Activated T-cell treated with anti-CD3 and anti-CD28 coated beads for 1 hour (primary cell): ENCODE measurements at places on chromosomes 5 and 9.

DNA sequence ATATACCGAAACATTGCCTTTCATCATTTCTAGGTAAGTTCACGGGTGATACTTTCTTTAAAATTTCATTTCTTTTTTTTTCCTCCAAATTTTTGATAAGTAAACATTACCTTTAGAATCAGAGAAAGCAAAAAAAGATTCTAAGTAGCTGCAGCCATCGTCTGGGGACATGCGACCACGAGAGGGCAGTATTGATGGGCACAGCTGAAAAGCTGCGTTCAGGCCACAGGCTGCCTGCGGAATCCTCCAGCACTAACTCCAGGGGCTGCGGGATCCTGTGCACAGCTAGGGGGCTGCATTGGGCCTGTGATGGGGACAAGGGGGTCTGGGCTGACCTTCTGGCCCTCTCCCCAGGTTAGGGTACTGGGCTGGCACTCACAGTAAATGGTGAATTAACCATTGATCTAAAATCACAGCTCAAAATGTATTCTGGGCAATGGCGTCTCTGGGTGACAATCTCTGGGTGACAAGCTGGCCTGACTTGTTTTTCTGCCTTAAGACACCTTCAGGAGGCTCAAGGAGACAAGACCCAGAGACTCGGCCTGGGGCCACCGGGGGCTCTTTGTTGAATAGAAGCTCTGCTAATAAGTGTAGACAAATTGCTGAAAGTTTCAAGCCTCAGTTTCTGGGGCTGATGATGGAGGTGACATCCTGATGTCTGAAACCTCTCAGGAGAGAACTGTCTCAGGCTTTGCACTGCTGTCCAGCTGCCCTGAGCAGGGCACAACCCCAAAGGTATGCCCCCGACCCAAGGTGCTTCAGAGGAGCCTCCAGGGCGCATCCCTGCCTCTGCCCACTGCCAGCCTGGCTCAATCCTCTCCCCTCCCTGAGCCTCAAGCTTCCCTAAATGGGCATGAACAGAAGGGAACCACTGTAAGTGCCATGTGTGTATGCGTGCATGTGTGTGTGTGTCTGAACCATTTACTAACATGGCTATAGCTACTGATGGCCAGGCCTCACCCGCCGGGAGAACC is 44.3 kb upstream of the SARDH start:
- peak; percentile 61 for DNase-seq

- DNase-seq = no peak
Observed at GRCh38 chr5:45262061-45262590, 434.1 kb downstream of the HCN1 start.

DNA sequence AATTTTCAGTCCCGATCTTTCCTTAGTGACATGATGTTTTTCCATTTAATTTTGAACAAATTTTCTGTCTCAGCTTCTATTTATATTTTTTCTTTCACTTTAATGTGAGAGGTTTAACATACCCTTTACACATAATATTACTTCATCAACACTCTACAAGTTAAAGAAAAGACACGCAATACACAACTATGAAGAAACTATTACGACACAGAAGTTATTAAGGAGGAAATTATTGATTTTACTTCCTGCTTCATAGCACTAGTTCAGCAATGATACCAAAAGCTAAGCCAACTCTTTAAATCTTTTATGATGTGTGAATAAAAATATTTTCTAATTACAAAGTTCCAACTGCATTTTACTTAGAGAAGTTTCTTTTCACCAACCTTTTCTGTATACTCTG is 432.3 kb upstream of the DAB2 start:
- DNase-seq = no peak

GRCh38 chr5:133927300-133928180 is 40.9 kb downstream of the C5orf15 start:
- DNase-seq = no peak

DNA sequence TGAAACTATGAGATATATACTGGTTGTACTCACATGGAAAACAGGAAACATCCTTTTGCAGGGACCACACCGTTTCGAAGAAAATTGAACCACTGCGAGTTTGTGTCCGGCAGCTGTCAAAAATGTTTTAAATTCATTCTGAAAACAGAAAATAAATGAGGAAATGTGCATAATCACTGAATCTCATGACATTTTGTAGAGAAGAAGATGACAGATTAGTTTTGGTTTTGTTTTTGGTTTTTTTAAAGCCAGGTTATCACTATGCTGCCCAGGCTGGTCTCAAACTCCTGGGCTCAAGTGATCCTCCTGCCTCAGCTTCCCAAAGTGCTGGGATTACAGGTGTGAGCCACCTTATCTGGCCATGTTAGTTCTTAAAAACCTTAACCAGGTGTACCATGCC is 3.5 kb downstream of the TXNDC8 start:
- DNase-seq = no peak

DNA sequence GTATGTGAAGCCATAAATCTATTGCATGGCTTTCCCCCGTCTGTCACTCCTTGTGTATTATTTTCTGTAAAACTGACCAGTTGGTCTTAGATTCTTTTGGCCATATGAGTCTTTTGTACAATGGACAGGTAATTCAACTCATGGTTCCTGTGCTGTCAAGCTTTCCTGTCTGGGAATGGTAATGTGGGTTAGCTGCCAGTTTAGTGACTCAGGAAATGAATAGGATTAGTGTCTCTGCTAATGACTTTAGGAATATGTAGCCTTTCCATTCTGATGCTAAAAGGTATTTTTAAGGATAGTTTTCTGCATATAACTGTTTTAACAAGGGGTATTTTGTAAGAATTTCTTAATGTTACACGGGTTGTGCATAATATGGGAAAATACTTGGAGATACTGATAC is 182.7 kb downstream of the PBX3 start:
- no peak for DNase-seq

DNA sequence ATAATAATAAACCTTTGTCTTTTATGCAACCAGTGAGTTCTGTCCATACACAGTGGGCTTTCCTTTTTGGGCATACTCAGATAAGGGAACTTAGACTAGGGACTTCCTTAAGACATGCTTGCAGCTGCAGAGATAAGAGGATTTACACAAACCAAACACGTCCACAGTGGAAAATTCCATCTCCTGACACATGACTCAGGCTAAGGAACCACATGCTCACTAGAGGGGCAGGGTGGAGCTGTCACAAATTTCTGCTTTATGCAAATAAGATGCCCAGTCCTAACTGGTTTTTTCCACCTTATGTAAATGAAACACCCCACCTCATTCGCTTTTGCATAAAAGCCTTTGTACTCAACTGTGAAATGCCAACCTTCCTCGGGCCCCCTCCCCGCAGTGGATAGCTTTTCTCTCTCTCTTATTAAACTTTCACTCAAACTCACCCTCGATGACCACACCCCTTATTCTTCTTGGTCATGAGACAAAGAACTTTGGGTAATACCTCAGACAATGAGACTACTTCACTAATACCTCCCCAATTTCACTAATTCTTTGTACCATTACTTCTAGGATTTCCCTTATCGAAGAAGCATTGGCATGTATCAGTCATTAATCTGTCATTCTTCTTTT is 170.3 kb upstream of the FTMT start:
- DNase-seq = no peak

- no peak for DNase-seq
Observed at GRCh38 chr5:73321757-73322436, 126.7 kb downstream of the FOXD1 start.

- DNase-seq = no peak
Observed at GRCh38 chr9:72454871-72455491, 66.4 kb upstream of the TMC1 start.

- no peak for DNase-seq
Observed at GRCh38 chr5:174052636-174053035, 7.1 kb downstream of the NSG2 start.

GRCh38 chr5:5523066-5523505 is 100.6 kb downstream of the ICE1 start:
- DNase-seq = no peak

DNA sequence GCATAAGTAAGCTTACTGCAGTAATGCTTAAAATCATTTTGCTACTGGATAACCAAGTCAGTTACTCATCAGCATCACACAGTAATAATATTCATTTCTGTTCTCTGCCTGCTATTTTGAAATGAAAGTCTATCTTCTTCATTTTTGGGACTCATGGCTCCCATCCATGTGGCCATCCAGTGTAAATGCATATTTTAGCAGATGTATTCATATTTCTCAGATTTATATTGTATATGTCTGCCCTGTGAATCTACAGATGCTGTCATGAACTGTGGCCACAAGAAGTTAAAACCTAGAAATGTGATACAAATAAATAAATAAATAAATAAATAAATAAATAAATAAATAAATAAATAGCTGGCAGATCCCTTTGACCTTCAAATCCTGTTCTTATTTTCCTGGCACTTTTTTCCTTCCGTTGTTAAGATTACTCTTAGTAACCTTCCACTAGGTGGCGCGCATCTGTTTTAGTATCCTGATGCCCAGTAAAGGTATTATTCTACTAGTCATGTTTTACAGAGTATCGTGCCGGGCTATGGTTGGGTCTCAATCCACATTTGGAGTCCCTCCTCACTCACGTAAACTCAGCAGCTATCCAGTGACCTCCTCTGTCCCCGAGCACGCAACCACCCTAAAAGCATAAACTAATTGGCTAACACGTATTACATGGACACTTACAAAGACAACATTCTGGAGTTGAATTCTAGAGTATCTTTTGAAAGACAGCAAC is 79.2 kb upstream of the IL7R start:
- DNase-seq = peak; percentile 74

DNA sequence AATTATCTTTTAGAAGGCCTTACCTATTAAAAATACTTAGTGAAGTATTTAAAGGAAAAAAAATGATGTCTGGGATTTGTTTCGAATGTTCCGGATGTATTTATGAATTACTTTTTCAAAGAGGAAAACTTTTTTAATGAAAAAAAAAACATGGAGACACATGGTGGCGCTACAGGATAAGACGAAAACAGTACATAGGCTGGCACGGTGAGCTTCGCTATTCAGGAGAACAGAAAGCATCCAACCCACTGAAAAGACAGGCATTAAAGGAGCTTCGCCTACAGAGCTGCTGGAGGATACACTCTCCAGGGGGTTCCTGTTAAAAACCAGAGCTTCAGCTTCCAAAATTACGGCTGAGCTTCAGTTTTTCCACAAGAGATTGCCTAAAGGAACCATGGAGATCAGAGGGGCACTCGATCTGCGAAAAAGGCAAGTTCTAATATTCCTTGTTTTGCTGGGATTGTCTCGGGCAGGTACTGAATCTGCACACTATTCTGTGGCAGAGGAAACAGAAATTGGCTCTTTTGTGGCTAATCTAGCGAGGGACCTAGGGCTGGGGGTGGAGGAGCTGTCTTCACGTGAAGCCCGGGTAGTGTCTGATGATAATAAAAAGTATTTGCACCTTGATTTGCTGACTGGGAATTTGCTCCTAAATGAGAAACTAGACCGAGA is at the start of gene PCDHB14:
Gene PCDHB14, plus strand, starts transcription at position 232 of the 672 bp plus-strand sequence. Its CDS starts 163 bp downstream, at position 395.
- DNase-seq = no peak

DNA sequence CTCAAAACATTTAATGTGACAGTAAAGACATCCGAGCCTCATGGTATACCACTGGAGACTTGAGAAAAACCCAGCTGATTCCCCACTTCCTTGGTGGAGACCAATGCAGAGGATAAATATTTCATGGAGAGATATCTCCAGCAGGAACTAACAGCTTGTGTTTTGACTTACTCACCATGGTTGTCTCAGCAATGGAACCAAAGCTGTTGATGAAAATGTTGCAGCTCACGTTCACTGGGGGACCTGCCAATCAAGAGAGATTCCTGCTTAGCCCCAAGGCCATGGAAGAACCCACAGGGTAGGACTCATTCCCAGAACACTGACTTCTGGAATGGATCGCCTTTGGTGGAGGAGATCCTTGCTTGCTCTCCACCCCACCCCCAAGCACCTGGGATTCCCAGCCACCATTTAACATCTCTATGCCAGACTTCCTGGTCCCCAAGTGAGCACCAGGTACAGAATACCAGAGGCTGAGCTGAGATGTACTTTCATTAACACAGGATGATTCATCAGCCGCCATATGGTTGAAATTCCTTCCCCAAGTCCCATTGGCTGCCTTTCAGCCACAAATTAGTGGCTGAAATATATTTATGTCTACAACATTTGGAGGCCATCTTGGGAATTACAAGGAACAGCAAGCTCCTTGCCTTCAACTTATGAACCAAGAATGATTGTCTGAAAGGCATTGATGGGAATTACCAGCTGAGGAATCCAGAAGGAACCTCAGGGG is 37.9 kb downstream of the GLRA1 start:
- DNase-seq = no peak

DNA sequence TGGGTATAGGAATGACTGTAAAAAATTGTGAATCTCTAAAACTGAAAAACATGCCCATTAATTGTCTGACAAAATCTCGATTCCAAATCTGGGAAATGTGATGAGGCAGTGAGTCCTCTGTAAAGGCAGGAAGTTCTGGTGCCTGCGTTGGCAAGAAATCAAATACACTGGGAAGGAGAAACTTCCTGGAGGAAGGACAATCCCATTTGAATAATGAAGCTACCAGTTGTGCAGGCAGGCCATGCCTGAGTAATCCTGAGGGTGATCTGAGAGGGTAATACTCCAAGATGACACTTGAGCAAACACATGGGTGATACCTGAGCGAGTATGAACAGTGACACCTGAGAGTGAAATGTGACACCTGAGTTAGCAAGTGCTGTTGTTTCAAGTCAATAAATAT is 49.7 kb downstream of the KIF24 start:
- DNase-seq = no peak

DNA sequence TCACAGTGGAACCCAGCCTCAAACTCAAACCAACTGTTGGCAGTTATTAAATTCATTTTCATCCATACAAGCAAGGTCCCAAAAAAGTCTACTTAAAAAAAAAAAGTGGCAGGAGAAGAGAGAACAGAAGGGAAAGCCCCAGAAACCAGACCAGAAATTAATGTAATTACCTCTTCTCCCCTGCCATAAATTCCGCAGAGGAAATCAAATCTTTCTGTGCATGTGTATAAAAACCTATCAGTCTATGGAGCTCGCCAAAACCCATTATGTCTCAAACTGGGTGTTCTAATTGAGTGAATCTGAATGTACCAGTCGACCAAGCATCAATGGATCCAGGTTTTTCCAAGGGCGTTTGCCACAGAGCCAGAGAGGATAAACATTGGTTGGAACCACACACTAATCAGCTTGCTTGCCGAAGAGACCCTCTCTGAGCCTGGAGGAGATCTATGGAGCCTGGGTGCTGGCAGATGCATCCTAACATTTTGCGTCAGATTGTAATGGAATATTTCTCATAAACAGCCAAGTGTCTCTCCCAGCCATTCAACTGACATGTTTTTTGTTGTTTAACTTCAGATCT is 7.9 kb upstream of the HAND1 start:
- no peak for DNase-seq

GRCh38 chr5:116370149-116370548 is 204.5 kb downstream of the SEMA6A start:
- no peak for DNase-seq

GRCh38 chr9:113935677-113936380 is 59.7 kb downstream of the ZNF618 start:
- no peak for DNase-seq

- DNase-seq = no peak
Observed at GRCh38 chr5:160342413-160342941, 27.9 kb downstream of the C1QTNF2 start.
